ENCODE measurements at places on chromosomes 1 and 21.

DNA sequence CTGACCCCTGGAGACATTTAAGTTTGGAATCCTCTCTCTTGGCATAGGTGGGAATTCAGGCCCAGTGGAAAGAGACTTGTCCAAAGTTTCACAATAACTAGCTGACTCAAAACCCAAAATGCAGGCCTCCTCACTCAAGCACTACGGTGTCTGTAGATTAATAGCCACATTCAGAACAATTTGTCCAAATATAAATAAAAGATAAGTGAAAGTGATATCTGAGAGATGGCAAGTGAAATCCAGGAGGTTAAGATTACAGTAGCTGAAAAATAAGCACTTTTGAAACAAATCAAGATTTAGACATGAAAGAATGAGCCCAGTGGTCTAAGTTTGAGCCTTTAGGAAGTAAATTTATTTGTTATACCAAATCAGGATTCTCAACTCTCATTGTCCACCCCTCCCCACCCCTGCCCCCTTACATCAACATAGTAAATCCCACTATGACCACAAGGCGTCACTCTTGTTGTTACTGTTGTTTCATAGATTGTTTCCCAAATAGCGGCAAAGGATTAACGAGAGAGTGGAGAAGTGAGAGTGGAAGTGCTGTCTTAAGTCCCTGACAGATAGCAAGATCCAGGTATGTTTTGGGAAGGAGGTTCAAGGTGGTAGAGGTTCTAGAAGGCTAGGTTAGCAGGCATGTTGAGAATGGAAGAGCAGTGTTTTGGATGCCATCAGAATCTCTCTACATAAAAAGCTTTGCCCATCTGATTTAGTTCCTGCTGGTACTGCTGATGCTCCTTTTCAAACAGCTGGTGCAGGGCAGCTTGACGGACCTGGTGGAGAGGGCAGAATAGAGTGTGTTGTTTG, 7.1 kb upstream of the TPM3 start:
- no peak for DNase-seq

DNA sequence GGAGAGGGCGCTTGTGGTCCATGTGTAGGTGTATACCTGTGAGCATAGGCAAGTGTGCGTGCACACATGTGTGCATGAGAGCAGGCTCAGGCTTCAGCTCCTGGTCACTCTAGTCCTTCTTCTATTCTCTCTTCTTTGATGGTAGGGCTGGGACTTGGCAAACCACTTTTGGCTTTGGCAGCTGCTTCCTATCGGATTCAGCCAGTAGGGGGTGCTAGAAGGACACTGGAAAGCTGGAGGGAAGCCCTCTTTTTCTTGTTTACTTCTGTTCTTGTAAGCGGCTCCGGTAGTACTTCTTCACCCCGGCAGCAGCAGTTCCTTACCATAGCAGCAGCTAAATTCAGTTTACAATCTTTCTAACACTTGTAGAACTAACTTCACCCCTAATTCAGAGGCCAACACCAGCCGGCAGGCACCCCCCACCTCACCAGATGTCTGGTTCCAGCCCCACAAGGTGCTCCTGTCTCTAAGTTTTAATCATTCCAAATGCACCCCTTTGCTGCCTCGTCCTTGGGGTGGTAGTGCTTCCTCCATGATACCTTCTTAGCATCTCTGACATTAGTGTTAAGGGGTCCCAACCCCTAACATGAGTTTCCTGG, 25.1 kb downstream of the NENF start:
- no peak for DNase-seq

- no peak for DNase-seq
These were observed 43.2 kb downstream of the MRPS6 start for GRCh38 chr21:34116569-34116968.

- no peak for DNase-seq
These were observed 1.1 kb downstream of the AKT3 start for GRCh38 chr1:243848858-243849420.

- no peak for DNase-seq
These were observed 52.3 kb upstream of the SIPA1L2 start for GRCh38 chr1:232682248-232682647.

All from RWPE2 (cell line).